CD4-positive, alpha-beta T cell treated with Interleukin-2 at 100 ng/mL for 4 hours (primary cell): ENCODE measurements at places on chromosomes 3 and 15.

- DNase-seq, result no peak
Measured at GRCh38 chr3:70738291-70738681, 425.8 kb upstream of the MDFIC2 start.

- DNase-seq, result no peak
Measured at GRCh38 chr3:123629747-123630047, 44.8 kb upstream of the HACD2 start.

DNA sequence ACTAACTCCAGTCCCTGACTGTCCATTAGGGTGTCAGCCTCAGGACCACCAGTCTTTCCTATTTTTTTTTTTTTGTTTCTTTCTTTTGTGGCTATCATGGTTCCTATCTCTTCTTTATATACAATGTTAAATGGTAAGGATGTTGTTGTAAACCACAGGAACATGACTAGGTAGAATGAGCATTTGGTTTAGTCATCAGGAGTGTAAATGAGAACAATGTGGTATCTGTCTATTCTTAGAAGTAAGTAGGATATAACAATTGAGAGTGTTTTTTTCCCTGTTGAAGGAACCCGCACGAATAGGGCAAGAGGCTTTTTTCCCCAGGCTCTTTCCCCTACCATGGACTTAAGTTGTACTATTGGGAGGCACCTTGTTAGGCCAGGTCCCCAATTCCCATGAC, 880.3 kb upstream of the GBE1 start:
- DNase-seq, result no peak

DNA sequence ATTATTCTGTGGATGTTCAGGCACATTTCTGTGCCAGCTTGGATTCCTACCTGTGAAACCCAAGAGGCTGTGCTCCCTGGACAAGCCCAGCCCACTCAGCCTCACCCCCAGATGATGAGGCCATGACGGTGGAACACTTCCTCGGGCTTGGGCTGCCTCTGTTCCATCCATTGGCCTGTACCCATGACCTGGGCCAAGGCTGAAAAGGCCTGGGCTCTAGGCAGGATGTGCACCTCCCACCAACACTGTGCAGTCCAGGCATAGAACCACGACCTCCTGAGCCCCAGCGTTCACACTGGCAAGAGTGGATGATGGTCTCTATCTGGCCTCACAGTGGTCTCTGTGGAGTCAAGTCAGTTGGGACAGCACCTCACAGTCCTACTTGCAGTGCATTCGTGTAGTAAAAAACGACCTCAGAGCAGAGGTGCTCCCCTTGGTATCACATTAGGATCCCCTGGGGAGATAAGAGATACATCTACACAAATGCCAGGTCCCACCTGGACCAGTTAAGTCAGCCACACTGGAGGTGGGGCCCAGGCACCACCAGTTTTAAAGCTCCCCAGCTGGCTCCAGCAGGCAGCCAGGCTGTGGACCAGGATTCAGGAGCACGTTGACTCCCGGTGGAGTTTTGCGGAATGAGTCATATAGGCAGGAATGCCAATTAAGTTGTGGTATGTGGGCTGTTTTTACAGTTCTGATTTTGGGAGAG, 39.0 kb upstream of the IGF1R start:
- no peak for DNase-seq

GRCh38 chr3:16379838-16380237, 114.8 kb downstream of the OXNAD1 start:
- no peak for DNase-seq

- DNase-seq, result no peak
Measured at GRCh38 chr15:53548236-53548635, 211.2 kb downstream of the WDR72 start.

DNA sequence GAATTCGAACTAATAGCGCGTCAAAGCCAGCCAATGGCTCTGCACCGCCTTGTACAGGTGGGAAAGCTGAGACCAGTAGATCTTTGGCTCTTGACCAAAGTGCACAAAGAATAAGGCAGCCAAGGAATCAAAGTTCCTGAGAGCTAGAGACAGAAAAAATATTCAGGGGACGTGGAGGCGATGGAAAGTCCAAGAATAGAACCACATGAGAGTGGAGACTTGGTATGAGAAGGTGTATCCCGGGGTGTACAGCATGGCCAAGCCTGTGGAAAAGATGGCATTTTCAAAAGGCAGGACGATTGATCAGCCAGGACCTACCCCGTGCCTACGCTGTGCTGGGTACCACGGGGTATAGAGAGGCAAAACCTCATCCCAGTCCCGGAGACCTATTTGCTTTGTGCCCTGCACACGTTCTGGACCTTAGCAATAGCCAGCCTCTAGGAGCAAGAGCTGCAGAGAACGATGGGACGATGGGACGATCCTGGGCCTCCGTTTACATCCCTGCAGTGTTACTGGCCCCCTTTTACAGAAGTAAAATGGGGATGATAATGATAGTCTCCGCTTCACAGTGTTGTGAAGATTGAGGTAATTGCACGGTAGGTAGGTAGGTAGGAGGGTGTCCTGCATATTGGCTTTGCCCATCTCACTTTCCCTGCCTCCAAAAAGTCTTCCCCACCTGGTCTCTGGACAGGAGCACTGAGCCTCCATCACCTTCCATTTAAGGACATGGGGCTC, 583 bp upstream of the RBSN start:
- peak; percentile 3 for DNase-seq

DNA sequence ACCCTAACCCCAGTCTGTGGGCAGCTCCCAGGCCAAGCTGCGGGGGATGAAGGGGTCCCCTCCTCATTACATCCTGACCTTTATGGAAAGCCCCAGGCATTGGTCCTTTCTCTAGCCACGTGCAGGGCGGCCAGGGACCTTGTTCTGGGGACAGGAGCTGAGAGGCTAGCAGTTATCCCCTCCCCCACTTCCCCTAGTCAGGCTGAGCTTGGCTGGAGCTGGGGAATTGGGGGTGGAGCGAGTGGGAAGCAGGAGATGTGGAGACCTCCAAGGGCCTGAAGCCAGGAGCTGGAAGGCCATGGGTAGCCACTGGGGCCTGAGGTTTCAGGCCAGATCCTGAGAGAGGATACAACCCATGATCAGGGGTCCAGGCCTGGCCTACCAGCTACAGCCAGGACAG, 45.8 kb downstream of the DNAH1 start:
- no peak for DNase-seq

DNA sequence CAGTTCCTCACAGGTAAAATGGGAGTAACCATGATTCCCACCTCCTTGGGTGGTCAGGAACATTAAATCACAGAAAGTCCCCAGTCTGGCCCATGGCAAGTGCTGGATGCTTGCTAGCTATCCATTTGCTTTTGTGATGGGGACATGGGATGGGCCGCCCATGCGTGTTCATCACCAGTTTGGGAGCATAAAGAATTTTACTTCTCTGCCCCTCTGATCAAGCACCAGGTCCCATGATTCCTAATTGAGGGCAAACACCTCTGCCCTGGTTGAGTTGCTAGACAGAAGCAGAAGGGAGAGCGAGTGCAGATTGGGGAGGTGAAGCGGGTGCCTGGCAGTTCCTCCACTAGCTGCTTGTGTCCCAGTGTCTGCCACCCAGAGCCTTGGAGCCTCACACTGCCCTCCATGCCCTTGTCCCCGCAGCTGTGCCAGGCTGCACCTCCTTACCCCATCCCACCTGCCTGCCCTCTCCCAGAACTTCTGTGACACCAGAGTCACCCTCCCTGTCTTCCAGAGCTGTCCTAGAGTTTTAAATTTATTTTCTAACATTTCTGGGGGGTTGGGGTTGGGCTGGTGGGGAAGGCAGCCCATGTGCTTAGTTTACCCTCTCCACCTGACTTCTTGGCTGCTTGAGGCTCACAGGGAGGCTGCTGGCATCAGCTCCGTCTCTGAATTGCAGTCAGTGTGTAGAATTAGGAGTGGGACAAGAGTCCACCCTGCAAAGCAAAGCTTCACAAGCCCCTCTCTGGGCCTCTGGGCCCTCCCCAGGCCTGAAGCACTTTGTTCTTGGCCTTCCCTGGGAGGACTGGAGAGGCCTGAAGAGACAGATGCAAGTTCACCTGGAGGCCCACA, 18.4 kb downstream of the CFAP100 start:
- DNase-seq, result no peak

DNA sequence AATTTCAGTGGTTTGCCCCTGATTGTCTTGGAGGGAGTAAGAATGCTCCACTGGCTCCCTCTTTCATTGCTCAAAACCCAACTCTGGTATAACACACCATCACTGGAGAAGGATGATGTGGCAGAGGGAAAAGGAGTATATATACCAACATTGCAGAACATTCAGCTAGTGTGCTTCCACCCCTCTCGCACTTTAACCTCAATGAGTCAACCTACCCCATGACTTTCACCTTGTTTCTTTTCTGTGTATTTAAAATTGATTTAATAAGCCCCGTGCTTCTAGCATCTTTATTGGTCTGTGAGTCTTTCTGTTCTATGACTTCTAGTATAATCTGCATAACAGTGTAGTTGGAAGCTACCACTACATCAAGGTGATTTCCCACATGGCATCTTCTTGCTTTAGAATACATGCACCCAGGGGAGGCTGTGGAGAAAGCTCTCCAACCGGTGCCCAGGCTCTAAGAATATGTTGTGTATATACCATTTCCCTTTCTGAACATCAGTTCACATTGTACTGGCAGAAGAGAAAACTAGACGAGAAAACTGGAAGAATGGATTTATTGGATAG, 595.1 kb upstream of the TGFBR2 start:
- no peak for DNase-seq

DNA sequence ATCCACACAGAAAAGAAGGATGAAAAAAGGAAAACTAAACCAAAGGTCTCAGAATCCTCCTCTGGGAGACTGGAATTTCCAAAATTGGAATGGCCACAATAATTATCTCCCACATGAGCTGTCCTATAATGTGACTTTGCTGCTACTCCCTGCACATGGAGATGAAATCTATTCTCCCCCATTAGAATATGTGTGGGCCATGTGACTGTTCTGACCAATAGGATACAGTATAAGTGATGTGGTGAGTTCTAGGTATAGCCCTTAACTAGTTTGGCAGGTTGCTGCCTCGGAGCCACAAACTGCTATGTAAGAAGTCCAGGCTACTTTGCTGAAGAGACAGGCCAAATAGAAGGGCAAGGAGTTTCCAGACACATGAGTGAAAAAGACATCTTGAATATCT, 5.2 kb downstream of the TRIM59 start:
- no peak for DNase-seq

DNA sequence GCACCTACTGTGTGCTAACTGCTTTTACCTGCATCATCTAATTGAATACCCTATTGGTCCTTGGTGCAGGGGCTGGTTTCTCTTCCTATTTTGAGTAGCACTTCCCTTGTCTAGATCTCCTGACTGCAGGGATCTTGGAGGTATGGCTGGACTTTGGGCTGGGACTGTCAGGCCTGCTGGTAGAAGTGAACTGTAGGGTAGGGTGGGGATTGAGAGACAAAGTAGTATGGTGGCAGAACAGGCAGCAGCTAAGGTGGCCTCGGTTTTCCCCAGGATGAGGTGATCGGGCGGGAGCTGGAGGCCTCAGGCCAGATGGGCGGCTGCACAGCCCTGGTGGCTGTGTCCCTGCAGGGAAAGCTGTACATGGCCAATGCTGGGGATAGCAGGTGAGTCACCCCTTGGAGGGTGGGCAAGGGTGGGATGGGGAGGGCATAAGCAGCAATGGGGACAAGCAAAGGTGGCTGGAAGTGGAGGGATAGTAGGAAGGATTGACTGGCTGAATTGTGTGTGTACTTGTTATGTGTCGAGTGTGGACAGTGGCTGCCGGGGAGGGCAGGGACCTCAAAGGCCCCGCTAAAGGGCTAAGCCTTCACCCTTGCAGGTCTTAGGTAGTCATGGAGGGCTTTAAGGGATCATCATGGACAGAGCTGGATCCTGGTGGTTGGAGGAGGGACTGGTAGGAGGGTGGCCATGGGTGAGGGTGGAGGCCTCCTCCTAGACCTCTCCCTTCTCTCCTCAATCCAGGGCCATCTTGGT, 2.0 kb downstream of the PPM1M start:
- no peak for DNase-seq

GRCh38 chr3:184429786-184430185, 49.9 kb downstream of the CHRD start:
- no peak for DNase-seq

DNA sequence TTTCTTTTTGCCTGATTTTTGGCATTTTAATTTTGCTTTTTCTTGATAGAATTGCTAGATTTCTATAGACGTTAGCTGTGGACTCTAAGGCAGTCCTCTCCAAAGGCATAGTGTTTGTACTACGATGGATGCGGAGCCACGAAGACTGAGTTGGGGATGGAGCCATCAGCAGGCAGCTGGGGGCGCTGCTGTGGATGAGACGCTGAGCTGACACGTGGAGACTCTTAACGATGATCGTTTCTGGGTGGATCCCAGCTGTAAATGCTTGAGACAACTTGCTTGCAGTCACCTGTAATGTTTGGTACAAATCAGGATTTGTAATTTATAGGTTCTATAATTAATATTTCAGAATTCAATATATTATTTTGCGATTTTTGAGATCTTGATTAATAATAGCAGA, 13.3 kb upstream of the PPP1R2 start:
- DNase-seq, result no peak

DNA sequence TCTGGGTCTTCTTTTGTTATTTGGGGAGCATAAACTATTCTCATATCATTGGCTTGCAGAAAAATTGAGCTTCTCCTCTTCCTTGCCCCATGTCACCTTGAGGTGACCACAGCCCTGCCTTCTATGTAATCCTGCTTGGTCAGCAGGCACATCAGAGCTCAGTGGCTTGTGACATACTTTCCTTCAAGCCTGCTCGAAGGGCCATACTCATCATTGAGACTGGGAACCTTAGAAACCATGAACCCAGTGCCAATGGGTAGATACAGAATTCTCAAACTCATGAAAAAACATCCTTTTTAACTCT, 3.7 kb upstream of the CCR2 start:
- no peak for DNase-seq

DNA sequence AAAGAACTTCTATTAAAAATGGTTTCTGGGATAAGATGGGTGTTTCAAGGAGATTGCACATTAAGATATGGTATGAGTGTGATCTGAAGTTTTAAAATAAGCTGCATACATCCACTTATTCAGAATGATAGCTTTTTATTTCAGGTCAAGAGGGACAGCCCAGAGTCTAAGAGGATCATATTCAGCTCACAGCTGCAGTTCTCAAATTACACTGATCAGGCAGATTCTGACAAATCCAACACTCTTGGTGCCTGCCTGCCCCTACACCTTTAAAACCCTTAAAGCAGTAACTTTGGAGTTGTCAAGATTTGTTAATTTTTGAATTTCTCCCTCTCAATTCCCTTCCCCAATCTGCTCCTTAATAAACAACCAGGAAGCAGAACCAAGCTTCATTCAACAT, 9.1 kb upstream of the TMEM87A start:
- no peak for DNase-seq

GRCh38 chr3:53846134-53846850, at the start of the genes CHDH and IL17RB:
TSS of gene CHDH (minus strand) at chr3:53846419. CDS start at chr3:53824008, 22,411 bp downstream.
TSS of gene IL17RB (plus strand) at chr3:53846568. CDS start at chr3:53846589, 21 bp downstream.
- no peak for DNase-seq

GRCh38 chr3:38314112-38314763, 32.1 kb downstream of the SLC22A14 start:
- DNase-seq, result no peak

GRCh38 chr15:43769584-43770228, 7.1 kb downstream of the ELL3 start:
- peak; percentile 69 for DNase-seq

DNA sequence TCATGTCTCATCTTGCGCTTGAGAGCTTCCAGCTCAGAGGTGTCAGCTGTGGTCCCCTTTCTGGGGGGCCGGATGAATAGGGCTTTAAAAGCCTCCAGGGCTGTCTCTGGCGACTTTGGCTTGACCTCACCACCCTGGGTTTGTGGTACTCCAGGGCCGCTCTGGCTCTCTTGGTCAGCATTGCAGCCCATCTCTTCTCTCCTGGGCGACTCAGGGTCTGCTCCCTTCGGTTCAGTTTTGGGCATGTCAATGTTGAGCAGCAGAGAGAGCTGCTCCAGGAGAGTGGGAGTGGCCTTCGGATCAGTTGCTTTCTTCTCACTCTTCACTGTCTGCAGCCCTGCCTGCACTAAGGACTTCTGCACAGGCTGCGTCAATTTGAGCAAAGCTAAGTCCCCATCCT, 127.9 kb downstream of the FMN1 start:
- DNase-seq, result no peak
